H1 (cell line): ENCODE measurements at places on chromosomes 1 and 21.

DNA sequence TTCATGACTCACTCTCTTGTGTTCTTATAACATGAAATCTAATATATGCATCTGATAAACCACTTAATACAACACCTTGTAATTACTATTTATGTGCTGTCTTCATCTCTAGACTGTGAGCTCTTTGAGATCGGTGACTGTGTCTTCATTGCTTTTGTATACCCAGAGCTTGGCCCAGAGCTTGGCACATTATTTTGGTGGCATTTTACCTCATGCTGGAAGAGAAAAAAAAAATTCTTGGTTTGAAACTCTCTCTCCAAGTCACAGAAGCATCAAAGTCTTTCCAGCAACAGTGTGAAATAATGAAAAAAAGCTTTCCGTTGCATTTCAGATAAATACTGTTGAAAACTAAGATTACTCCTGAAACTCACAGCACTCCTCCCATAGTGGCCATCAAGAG is 451.6 kb downstream of the NUF2 start:
- DNase-seq, result no peak

- no peak for DNase-seq
Measured at GRCh38 chr1:37850352-37850955, 8.9 kb downstream of the MTF1 start.

DNA sequence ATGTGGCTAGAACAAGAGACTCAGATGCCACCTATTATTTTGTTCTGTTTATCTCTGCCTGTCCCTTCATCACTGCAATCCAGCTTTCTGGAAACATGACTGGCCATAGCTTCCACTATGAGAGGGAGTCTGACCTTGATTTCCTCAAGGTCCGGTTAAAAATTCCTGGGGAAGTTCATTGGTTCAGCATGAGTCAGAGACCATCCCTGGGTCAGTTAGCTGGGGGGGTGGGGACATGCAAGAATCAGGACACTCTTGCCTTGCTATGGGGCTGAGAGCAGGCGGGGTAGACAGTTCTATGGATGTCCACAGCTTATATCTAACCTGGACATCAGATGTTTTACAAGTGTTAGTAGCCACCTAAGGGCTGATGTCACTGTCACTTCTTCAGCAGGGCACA is 81.1 kb downstream of the TENT5C start:
- no peak for DNase-seq

DNA sequence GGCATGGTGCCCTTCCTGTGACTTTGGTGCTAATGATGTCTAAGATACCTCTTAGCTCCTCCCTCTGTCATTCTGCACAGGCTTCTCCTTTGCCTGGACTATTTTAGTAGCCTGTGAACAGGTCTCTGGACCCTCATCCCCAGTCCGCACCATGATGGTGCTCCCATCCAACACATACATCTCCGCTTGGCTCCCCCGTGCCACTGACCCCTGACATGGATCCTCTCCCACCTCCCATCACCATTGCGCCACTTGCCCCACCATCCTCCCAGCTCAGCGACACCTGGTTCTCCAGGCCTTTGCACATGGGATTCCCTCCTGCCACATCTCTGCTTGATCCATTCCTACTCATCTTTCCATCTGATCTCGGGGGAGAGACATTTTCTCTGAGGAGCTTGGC is 33.9 kb downstream of the RUNX3 start:
- no peak for DNase-seq

DNA sequence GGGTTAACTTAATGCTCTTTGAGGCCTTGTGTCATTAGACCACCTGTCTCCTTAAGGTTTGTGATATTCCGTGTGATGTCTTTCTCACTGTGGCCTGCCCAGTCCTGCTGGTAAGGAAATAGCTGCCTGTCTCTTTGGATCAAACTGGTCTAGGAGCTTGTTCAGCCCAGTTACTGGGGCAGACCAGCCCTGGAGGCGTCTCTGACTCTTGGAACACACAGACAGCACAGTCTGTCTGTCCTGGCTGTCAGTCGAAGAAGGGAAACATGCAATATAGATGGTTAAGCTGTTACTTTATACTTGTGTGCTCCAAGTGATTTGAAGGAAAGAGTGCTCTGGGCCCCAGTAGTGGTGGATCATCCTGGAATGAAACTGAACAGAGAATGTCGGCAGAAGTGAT is 20.4 kb downstream of the PBX1 start:
- DNase-seq, result no peak

DNA sequence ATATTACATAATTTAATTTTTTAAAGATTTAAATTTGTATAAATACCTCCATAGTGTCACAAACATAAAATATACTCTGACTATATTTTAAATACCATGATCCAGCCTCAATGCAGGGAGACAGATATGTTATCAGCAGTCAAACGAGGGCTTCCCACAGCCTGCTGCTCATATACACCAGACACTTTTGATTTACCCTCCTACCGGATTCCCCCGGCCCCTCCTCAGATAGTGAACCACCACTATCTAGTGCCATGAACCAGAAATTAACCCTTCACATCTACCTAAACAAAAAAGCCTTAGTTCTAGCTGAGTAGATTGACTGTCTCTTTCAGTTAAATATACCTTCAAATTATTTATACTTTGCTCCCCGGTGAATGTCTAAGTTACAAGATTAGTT is 52.4 kb upstream of the C1orf53 start:
- DNase-seq, result no peak
